ENCODE measurements at places on chromosomes 4 and X.

- DNase-seq, result no peak
Observed at GRCh38 chr4:140163029-140163810, 9.2 kb upstream of the MAML3 start.

DNA sequence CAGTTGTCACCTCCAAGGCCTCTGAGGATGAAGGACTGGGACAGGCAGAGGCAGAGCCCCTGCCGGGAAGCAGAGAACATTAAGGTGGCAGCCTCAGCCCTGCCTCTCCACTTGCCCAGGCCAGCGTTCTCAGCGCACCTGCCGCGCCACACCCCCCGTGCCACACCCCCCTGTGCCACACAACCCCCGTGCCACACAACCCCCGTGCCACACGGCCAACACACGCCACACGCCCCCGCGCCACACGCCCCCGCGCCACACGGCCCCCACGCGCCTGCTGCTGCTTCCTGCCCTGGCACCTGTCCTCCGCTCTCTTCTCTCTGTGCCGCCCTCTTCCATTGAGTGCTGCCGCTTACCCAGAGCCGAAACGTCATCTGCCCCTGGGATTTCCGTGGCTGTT, 58.0 kb upstream of the ZFP42 start:
- DNase-seq, result no peak

DNA sequence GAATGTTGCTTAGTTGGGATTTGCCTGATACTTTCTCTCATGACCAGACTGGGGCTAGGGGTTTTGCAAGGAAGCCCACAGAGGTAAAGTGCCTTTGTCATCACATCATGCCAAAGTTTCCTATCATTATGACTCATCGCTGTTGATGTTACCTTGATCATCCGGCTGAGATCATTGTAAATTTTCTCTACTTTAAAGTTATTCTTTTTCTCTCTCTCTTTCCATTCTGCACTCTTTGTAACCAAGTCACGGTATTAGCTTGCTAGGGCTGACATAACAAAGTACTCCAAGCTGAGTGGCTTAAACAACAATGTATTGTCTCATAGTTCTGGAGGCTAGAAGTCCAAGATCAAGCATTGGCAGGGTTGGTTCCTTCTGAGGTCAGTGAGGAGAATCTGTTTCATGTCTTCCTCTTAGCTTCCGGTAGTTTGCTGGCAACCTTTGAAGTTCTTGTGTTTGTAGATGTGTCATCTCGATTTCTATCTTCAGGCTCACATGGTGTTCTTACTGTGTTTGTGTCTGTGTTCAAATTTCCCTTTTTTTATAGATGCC, 113.0 kb downstream of the DTHD1 start:
- DNase-seq, result no peak

- DNase-seq, result no peak
Observed at GRCh38 chr4:182179751-182180150, 63.5 kb upstream of the TENM3 start.

DNA sequence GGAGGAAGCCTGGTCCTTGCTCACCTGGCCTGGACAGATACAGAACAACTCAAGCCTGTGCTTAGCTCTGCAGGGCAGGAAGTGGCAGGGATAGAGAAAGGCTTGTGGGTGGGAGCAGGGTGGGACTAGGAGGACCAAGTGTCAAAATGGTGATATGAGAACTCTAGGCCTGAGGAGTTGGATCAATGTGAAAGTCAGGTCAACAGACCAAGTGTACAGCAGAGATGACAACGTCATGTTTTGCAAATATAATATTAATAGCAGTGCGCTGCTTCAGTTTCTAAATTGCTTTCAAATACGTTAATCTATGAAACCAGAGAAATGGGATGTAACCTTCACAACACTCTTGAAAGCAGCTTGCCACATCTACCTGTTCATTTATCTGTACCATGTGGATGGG, 114.2 kb upstream of the MAP3K15 start:
- DNase-seq, result no peak

DNA sequence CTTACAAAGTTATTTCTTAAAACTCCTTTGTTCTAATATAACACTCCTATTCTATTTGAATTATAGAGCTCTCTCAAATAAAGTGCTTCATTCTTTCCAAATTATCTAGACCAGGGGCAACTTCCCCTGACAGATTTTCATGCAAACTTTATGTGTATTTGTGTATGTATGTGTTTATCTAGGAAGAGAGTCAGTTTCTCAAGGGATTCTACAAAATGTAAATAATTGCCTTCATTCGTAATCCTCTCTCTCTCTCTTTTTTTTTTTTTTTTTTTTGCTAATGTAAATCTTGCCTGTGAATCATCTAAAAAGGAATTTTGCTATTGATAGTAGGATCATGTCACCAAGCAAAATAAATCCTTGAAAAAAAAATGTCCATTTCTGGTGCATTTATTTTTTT, 38.9 kb upstream of the RBPJ start:
- no peak for DNase-seq

GRCh38 chr4:138251938-138252337, 9.8 kb upstream of the SLC7A11 start:
- DNase-seq, result no peak

DNA sequence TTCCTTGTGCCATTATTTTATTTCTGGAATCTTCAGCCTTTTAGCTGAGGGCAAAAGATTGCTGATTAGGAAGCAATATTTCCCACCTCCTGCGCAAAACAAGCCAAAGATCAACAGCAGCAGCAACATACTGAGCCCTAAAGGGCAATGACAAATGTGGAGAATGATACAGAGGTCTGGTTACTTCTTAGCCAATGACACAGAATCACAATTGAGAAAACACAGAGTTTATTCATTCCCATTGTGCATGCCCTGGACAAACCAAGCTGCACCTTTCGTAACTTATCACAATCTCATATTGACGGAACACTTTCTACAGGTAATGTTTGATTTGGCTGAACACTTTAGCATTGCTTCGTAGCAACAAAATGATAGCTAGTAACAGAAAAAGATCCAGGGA, 13.4 kb downstream of the F9 start:
- no peak for DNase-seq

DNA sequence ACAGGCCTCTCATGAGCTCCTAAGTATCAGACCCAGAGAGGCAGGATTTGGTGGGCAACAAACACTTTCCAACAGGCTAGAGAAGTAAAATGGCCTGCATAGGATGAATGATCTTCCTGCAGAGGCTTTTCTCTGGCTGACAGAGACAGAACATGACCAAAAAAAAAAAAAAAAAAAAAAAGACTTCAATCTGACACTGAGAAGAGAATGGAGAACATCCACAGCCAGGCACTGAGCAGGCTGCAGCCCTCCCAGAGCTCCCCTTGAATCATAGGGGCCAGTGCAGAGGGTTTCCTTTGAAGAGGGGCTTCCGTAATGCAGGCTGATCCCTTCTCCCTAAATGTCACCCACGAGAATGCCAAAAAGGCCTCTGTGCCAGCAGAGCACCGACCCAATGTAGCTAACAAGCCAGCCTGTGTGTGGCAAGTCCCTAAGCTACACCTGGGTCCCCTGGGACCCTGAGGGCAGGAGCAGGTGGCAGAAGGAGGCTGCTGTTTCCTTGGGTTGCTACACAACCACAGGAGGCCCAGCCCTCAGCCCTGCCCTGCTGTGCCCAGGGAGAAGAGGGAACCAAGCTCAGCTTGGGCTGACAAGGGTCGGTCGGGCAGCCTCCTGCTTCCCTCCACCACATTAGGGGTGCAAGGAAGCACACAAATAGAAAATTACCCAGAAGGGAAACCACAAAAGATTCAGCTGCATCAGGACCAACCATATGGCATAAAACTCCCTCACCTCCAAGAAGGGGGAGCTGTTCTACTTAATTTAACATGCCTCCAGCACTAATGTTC, 55.6 kb downstream of the MAP7D2 start:
- DNase-seq, result peak; percentile 16

GRCh38 chr4:184267673-184268583, 50.3 kb upstream of the ENPP6 start:
- peak; percentile 59 for DNase-seq

GRCh38 chr4:84804136-84804535, 162.4 kb downstream of the WDFY3 start:
- no peak for DNase-seq

DNA sequence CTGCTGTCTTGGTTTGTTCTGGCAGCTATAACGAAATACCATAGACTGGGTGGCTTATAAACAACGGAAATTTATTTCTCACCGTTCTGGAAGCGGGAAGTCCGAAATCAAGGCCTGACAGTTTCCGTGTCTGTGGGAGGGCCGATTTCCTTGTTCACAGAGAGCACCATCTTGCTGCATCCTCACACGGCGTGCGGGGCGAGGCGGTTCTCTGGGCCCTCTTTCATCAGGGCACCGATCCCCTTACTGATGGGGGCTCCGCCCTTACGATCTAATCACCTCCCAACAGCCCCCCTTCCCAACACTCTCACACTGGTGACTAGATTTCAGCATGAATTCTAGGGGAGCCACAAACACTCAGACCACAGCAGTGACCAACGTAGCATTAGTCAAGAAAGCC, 578.3 kb upstream of the FAT1 start:
- no peak for DNase-seq

GRCh38 chr4:47213971-47214370, 182.6 kb downstream of the GABRB1 start:
- no peak for DNase-seq

DNA sequence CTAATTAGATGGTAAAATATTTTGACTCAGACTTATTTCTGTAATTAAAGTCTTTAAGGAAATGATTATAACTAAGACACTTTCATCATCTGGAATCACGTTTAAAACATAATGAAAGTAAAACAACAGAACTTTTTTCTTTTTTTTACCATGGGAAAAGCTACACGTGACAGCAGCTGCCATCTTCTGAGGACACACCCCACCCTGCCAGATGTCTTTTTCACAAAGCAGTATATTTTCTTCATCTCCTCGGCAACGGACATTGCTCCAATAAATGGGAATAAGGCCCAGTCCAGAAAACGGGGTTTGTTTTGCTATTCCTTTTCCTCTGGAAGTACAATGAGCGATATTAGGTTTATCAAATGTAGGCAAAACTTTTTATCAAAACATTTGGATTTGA, 17.5 kb downstream of the PRSS12 start:
- no peak for DNase-seq

GRCh38 chrX:129557844-129558480, 17.9 kb downstream of the OCRL start:
- DNase-seq, result no peak

- no peak for DNase-seq
Observed at GRCh38 chr4:152858934-152859333, 77.2 kb upstream of the FHDC1 start.

GRCh38 chr4:98932539-98932938, 3.6 kb upstream of the EIF4E start:
- no peak for DNase-seq

DNA sequence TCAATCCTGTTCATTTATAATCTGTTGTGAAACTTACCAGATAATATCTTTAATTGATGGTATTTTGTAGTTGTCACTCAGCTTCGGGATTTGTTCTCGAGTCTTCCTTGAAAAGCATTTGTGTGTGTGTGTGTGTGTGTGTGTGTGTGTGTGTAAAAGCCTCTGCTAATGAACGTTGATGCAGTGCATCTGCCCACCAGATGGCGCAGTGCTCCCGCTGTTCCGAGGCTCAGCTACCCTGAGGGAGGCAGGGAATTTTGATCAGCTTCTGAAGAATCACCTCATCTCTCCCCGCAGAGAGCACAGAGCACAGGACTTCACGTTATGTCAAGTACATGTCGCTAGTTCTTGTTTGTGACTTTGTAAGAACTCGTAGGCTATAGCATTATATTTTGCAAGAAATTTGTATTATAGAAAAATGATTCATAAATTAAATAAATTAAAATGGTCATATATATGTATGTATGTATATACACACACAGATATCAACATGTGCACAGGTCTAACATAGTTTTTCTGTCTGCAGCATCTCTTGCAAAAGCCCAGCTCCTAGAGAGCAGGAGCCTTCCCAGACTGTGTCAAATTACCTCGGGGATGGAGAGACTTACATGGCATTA, 316.7 kb upstream of the IGFBP7 start:
- peak; percentile 73 for DNase-seq

- no peak for DNase-seq
Observed at GRCh38 chrX:24282381-24283126, 31.3 kb downstream of the SUPT20HL2 start.

- DNase-seq, result no peak
Observed at GRCh38 chrX:15559227-15559626, 41.5 kb downstream of the ACE2 start.

DNA sequence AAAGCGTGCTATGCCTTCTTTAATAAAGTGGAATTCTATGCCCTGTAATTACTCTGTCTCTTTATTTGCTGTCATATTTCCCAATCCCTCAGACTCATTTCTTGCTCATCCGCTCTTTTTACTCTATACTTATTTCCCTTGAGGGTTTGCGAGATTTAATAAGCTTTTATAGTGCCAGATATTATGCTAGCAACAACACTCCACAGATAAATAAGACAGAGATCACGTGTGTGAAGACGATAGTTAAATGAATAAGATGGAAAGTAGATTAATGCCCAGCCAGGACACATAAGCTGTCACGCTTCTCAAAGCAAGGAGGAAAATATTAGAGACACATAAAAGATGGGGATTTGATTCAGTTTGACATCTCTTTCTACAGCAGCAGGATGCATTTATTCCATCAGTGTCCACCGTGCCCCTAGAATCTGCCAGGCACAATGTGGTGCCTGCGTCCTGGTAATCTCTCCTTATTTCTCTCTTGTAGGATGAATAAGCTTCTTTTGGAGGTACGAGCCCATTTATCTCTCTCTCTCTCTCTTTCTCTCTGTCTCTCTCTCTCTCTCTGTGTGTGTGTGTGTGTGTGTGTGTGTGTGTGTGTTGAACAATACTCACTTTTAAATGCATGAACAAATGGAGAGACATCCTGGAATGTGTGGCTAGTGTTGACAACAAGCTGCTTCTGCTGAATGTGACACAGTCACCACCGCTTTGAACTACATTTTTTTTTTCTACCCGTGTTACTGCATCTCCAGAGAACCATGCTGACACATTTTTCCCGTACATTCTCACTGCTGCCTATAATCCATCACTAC, 48.2 kb downstream of the TMEM156 start:
- DNase-seq, result no peak

- DNase-seq, result peak; percentile 21
Observed at GRCh38 chr4:145937971-145938611, 532 bp downstream of the ZNF827 start.

GRCh38 chrX:10327651-10328050, 170.9 kb downstream of the CLCN4 start:
- no peak for DNase-seq

- no peak for DNase-seq
Observed at GRCh38 chrX:38692961-38693360, 108.3 kb upstream of the MID1IP1 start.

DNA sequence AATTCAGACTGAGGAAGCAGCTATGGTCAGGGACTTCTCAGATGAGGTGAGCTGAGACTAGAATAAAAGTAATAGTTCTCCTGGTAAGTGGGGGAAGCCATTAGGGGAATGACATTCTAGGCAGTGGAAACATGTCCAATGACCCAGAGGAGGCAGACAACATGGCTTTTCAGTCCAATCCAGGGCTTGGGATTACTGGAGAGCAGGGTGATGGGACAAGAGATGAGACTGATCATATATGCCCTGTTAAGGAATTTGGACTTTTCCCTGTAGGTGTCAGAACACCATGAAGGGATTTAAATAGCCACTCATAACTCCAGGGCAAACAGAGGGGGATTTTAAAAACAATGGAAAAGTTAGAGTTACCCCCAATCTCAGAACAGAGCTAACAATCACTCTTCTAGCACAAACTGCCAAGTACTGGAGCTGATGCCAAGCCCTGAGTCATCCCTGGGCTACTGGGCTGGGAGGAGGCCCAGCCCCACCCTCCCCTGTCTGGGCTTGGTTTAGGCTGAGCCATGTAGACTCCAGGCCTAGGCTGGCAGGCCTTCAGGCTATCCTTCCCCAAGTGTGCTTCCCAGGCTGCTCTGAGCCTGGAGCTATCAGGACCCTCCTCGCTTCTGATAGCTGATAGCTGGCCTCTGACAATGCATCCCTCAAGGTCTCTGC, 22.7 kb upstream of the MSN start:
- no peak for DNase-seq

All from NCI-H1092 (cell line).